Endodermal cell (in vitro differentiated cells): ENCODE measurements at places on chromosomes 6 and 20. TPM values are rescaled to one million over a fixed set of nuclear protein-coding genes. Genes with fewer than 3 reads are reported as not detected.
A peak's percentile ranks its signal among the peaks of the same experiment; 100 is the strongest.

GRCh38 chr6:143264986-143265764, 185.3 kb downstream of the ADAT2 start:
- DNase-seq, result peak; percentile 57

The PDYN gene
- total RNA-seq, result 0.51 and 0.56 TPM in 2 replicates

DNA sequence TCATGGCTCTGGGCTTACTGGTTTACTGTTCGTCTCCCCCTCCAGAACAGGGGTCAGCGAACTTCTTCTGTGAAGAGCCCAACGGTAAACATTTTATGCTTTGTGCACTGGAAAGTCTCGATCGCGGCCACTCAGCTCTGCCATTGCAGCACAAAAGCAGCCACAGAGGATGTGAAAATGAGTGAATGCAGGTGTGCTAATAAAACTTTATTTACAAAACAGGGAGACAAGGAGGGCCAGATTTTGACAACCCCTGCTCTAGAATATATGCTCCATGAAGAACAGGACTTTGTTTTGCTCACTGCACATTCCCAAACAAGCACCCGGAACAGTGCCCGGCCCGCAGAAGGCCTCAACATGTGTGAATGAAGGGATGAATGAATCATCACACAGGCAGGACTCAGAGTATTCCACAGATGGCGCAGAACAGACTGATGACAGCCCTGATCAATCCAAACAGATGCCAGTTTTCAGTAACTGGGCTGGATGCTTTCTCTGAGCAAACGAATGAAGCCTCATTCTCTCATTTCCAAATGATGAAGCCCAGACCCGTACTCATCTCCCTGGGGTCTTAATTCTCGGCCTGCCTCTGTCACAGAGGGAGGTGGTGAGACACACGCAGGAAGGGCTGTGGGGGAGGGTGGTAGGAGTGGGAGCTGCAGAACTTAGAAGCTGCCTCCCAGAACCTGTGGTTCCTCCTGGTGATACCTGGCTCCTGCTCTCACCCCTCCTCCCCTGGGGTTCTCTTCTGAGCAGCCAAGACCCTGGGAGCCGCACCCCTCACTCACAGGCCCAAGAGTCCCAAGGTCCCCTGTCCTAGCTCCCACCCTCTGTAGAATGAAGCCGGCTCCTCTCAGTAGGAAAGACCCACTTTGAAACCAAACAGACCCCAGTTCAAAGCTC, 196.4 kb downstream of the PREX1 start:
- no peak for DNase-seq

- no peak for DNase-seq
Observed at GRCh38 chr6:142933701-142934100, 11.3 kb downstream of the HIVEP2 start.

GRCh38 chr6:169921853-169922824, 170.7 kb downstream of the ERMARD start:
- no peak for DNase-seq
